Activated T-helper 17 cell treated with anti-CD3 and anti-CD28 coated beads, Interleukin-2, amount 50 U/mL, for 72 hours (primary cell): ENCODE measurements at places on chromosomes 4 and X.

GRCh38 chrX:12412561-12412960 is 274.3 kb downstream of the FRMPD4 start:
- no peak for ATAC-seq

- ATAC-seq: no peak
Observed at GRCh38 chr4:139825523-139826014, 159.9 kb downstream of the MGST2 start.

DNA sequence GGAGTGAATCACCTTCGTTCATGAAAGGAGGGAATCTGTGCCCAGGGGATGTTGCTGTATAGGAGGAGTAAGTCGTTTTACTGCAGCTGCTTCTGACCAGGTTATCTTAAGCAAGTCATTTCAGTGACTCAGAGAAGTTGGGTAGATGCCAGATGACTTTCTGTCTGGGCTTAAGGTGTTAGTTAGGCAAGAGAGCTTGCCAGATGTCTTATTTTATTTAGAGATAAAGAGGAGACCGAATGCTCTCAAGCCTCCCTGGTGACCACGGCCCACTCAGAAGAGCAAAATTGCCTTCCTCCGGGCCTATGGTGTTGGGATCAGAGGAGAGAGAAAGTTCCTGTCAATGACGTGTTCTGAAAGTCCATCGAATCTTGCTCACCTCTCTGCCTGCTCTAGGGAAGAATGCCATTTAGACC is 16.3 kb upstream of the ZNF827 start:
- no peak for ATAC-seq

- ATAC-seq: no peak
Observed at GRCh38 chr4:86280246-86280645, 79.6 kb downstream of the MAPK10 start.

GRCh38 chr4:186902361-186902760 is 178.7 kb upstream of the FAT1 start:
- ATAC-seq: no peak

DNA sequence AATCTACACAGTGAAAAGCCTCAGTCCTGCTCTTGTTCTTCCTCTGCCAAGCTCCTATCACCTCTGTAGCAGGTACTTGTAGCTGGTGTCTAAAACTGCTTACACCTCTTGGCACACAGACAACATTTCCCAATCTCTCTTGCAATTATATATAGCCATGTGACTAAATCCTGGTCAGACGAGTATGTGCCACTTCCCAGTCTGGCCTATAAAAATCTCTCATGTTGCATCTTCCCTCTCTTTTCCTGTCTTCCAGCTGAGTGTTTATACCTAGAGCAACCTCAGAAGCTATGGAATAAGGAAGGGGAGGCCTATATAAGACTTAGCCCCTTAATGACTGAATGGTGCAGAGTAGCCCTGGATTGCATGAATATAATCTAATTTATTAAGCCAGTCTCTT is 105.8 kb downstream of the RNF150 start:
- no peak for ATAC-seq

GRCh38 chr4:140720387-140721304 is 35.5 kb downstream of the TBC1D9 start:
- ATAC-seq: peak; percentile 9

DNA sequence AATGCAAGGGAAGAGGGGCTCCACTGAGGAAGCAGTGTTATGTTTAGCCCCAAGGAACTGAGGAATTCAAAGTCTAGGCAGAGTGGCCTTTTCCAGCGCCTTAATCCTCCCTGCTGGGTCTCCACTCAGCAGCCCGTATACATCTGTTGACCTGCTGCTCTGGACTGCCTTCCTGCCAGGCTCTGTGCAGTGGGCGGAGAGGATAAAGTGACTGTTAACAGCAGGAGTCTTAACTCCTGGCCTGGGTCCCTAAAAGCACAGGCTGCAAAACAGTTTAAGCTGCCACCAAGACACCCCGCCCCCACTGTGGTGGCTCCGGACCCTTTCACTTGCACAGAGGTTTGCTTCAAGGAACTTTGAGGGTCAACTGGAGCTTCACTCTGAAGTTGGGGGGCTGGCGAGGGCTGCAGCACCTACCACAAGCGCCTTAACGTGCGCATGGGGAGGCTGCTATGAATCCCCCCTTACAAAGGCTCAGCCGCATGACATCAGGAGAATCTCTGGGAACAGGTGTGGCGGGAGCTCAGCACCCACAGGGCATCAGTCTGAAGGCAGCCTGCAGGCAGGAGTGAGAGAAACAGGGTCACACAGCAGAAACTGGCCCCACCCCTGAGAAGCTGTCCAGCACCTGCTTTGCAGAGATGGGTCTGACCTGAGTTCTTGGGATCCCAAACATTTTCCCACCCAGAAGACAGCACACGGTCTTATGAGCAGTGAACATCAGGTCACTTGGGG is 358.2 kb upstream of the GATB start:
- no peak for ATAC-seq

DNA sequence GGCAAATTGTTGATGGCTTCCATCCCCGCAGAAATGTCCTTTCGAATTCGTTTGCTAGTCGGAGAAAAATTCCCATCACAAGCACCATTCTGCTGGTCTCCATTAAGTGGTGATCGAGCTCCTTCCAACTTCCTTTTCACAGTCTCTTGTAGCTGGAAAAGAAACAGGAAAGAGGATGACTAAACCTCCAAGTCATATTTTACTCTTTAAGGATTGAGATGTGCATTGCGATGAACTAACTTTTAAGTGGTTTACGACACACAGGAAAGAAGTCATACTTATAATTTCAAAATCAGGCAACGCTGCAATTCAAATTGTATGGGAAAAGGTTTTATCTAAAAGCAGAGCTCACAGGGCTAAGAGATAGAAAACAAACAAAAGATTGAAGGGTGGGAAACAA is 225.2 kb downstream of the MGST2 start:
- no peak for ATAC-seq

GRCh38 chrX:150772150-150772970 is 79.2 kb downstream of the MTMR1 start:
- peak; percentile 72 for ATAC-seq

DNA sequence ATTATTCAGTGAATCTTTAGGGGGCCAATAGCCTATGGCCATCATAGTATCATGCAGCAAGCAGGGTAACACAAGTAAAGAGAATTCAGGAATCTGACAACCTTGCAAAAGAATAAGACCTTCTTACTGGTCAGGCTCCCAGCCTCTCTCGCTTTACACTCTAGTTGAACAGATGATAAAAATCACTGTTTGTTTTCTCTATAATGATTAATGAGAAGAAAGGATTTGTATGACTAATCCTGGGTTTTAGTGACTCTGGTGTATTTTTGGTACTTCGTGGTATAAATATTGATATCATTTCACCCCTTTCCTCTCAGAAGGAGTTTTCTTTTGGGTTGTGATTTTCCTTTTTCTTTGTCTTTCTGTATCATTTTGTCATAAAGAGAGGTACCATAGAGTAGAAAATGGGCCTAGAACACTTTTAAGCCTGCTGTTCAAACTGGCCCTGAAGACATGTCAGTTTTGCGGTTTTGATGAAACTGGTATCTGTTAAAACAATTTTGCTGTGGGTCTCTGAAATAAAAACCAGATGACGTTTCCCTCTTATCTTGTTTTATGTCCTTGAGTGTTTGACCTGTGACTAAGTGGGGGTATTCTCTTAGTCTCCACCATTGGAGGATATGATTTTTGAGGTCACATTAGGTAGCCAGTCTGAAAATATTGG is 294.9 kb upstream of the TBX22 start:
- no peak for ATAC-seq

DNA sequence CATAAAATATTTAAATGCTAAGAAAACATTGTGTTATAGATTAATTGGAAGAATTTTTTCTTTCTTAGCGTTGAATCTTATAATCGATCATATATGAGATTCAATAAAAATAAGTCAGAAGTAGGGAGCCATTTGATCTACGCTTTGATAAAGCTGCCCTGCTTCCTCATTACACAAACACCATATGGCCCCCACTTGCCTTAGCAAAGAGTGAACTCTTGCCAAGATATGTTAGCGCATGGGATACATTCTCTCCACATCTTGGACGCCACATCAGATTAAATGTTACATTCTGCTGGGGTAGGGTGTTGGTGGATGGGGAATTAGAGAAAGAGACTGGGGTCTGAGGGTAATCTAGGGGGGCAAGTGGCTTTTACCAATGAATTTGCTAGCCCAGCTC is 207.7 kb upstream of the MID1 start:
- ATAC-seq: no peak

- peak; percentile 92 for ATAC-seq
Observed at GRCh38 chr4:42732776-42733175, 75.9 kb upstream of the ATP8A1 start.

DNA sequence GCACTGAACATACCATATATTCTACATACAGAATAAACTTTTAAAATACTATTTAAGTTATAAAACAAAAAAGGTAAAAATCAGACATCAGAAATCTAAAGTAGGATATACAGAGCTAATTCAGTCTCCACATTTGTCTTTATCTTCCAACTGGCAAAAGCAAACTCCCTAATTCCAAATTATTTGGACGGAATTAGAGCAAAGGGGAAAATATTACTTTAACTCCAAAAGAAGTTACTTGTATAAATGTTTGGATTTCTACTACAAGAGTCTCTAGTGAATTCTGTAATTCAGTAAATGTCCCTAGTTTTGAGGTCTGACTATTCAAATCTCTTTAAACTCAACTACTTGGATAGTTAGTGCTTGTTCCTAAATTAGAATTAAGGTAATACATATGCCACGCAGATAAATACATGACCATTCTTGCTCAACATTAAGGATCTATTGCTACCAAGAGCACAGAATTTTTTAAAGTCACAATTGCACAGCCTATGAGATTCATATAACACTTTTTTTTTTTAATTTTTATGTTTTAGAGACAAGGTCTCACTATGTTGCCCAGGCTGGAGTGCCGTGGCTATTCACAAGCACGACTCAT is 7.3 kb downstream of the ZNF280C start:
- ATAC-seq: no peak

GRCh38 chr4:157961229-157961990 is 211.4 kb downstream of the GASK1B start:
- ATAC-seq: no peak

DNA sequence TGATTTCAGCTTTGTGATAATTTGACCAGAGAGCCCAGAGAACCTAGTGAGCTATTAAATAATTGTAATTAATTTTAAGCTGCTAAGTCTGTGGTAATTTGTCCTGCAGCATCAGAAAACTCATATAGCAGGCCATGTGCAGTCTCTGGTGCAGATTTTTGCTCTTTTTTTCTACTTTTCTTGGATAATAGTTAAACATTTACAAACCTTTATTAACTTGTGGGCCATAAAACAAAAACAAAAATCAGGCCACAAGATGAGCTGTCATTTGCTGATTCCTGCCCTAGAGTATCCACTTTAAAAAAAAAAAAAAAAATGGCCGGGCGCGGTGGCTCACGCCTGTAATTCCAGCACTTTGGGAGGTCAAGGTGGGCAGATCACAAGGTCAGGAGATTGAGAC is 99.8 kb downstream of the CLDN22 start:
- no peak for ATAC-seq

DNA sequence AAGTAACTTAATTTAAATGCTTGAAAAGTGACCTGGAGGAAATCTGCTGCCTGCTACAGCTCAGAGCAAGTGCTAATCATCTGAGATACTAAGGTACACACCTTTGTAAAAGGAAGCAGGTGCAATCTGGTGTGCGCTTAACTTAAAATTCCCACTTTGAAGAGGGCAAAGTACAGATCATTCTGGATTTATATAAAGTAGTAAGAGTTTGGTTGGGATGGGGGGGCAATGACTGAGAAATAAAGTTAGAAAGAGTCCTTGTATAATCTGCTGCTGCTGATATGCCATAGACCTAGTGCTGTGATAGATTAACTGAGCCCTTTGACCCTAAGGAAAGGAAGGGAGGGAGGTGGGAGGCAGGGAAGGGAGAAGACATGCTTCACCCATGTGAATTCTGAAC is 141.0 kb downstream of the MTNR1A start:
- no peak for ATAC-seq

DNA sequence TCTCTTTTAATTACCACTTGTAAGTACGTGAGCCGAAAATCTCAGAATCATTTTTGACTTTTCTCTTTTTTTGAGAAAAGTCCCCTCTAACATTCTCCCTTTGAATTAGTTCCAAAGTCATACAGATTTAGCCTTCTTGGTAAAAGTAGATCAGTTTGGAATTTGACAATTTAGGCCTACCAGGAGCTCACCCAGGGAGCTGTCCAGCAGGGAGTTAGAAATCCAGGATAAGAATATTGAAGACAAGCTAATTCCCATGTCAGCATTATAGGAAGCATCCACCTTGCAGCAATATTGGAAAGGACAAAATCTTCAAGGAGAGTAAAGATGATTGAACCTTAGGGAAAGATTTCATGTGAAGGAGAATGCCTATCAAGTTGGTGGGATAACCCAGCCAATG is 352.2 kb upstream of the CPEB2 start:
- no peak for ATAC-seq

GRCh38 chrX:107716816-107717700 is 58.5 kb downstream of the TSC22D3 start:
- ATAC-seq: peak; percentile 81

- peak; percentile 58 for ATAC-seq
Observed at GRCh38 chrX:30283456-30284200, 25.6 kb downstream of the NR0B1 start.

DNA sequence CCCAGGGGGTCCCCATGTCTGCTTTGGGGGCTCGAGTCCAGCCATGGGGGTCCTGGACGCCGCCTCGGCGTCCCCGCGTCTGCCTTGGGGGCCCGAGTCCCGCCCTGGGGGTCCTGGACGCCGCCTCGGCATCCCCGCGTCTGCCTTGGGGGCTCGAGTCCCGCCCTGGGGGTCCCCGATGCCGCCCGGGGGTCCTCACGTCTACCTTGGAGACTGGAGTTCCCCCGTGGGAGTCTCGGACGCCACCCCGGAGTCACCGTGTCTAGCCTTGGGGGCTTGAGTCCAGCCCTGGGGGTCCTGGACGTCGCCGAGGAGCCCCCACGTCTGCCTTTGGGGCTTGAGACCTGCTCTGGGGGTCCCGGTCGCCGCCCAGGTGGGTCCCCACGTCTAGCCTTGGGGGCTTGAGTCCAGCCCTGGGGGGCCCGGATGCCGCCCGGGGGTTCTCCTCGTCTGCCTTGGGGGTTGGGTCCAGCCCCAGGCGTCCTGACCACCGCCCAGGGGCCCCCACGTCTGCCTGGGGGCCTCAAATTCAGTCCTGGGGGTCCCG is 1.1 kb upstream of the GTPBP6 start:
- no peak for ATAC-seq

DNA sequence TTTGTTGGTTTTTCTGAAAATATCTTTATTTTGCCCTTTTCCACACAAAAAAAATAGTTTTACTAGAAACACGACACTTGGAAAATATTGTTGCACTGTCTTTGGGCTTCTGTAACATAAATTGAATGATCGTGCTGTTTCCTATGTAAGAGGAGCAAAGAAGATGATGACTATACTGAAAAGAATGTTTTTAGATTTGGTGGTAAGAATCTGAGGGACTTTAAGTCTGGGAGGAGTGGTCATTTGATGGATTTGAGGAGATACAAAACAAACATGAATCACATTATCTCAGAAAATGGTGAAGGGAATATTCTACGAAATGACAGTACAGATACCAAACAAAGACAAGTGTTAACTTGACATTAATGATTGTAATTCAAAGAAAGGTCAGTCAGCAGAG is 328.8 kb downstream of the ADAM29 start:
- no peak for ATAC-seq
